Activated CD8-positive, alpha-beta memory T cell treated with anti-CD3 and anti-CD28 coated beads, Interleukin-2, amount 10 ng/mL, durations not matched to agents 7 days and 5 days (primary cell): ENCODE measurements at places on chromosomes 13 and 19.
A peak's percentile ranks its signal among the peaks of the same experiment; 100 is the strongest.

DNA sequence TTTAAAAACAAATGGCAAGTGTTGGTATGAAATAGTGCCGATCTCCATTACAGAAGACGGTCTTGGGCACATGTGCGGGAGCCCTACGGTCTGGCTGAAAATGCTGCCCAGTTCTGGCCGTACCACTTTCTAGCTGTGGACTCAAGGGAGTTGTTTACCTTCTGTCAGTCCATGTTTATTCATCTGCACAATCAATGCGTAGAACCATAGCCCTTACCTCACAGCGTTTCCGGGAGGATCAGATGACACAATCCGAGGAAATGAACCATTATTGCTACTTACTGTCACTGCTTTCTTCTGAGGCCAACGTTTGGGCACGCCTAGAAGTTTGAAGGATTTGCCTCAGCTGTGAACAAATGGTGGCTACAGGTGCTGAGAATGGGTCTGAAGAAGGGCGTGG is 31.2 kb downstream of the GADD45B start:
- peak overlapping the region; percentile 17 for H3K4me3 ChIP-seq
- H3K27ac ChIP-seq: peak overlapping the region; percentile 74
- peaks cover 1% of the 10 kb centered on the region for H3K36me3 ChIP-seq

DNA sequence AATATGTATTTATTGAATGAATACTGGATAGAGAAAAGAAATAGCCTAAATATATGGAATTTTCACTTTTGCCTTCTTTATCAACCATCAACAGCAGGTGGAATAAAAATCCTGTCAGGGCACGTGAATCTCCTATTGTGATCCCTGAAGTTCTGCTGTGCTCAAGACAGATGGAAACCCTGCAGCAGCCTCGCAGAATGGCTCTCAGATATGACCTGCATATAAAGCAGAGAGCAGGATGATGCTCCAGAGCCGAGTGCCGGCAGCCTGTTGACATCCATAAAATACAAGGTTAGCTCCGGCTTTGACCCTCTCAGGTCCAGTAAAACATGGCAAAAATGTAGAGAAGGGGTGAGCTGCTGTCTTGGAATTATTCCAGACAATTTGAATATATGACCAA is 659.3 kb downstream of the DIAPH3 start:
- no peak overlapping the region for H3K27ac ChIP-seq
- no peak for DNase-seq
- no peaks in the 10 kb centered on the region for H3K27me3 ChIP-seq
- no peaks in the 10 kb centered on the region for H3K4me1 ChIP-seq
- H3K36me3 ChIP-seq: no peaks in the 10 kb centered on the region

GRCh38 chr19:6218491-6219146 is 61.2 kb downstream of the MLLT1 start:
- peak overlapping the region; percentile 37 for H3K27ac ChIP-seq
- H3K4me1 ChIP-seq: no peaks in the 10 kb centered on the region
- no peaks in the 10 kb centered on the region for H3K36me3 ChIP-seq
- DNase-seq: peak; percentile 90
- H3K27me3 ChIP-seq: no peaks in the 10 kb centered on the region

DNA sequence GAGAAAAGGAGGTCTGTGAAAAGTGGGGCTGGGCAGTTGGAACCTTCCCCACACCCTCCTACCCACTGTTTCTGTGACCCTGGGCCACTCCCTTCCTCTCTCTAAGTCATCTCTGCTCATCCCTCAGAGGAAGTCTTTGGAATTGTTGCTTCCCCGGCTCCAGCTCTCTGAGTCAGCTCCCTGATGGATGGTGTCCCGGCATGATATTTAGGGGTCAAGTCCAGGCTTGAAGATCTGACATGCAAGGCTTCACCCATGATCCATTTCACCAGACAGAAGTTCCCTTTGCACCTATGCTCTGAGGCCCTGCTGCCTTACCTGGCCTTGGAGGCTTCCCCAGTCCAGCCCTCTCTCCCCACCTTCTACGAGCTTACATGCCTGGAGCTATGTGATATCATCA is 13.3 kb downstream of the EXOC3L2 start:
- H3K4me1 ChIP-seq: peaks cover 5% of the 10 kb centered on the region
- H3K27ac ChIP-seq: no peak overlapping the region
- no peaks in the 10 kb centered on the region for H3K36me3 ChIP-seq
- no peak for DNase-seq

GRCh38 chr13:23899555-23899954 is 2.3 kb upstream of the C1QTNF9B start:
- DNase-seq: peak; percentile 55
- H3K4me3 ChIP-seq: no peak overlapping the region
- peaks cover 38% of the 10 kb centered on the region for H3K27me3 ChIP-seq

DNA sequence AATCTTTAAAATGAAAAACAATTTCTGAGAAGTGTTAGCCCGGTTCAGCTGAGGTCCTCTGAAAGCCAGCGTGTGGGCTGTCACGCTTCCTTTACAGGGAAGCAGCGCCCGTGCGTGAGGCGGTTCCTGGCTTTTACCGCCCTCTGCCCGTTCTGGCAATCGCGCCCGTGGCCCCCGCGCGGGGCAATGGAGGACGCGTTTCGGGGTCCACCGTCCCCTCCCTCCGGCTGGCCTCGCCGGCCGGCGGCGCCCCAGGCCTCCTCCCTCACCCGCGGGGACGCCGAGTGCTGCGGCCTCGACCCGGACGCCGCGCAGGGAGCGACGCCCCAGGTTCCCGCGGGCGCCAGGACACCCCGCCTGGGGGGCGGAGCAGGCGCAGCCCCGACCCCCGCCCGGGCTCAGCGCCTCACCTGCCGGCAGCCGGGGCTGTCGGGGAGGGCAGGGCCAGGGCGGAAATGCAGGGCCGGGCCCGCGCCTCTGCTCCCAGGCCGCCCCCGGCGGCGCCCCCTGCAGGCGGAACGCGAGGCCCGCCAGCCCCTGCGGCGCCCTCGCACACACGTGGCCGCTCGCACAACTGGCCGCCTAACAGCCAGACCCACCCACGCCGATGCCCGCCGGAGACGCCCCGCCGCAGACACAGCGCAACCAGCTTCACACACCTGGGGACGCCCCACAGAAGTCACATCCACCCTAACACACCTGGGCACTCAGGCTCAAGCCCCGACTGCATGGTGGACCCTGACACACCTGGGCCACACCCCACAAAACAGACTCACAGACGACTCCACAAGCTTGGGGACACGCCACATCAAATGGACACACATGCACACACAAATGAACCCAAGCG is at the start of gene GGACT:
TSS of gene GGACT (minus strand) at position 459 of the 847 bp plus-strand sequence. CDS start 56,198 bp downstream, outside the sequence.
- H3K27me3 ChIP-seq: no peaks in the 10 kb centered on the region
- H3K4me3 ChIP-seq: peak within 1 kb of the TSS; percentile 70
- H3K36me3 ChIP-seq: peaks cover 5% of the 10 kb centered on the region
- DNase-seq: peak; percentile 87

DNA sequence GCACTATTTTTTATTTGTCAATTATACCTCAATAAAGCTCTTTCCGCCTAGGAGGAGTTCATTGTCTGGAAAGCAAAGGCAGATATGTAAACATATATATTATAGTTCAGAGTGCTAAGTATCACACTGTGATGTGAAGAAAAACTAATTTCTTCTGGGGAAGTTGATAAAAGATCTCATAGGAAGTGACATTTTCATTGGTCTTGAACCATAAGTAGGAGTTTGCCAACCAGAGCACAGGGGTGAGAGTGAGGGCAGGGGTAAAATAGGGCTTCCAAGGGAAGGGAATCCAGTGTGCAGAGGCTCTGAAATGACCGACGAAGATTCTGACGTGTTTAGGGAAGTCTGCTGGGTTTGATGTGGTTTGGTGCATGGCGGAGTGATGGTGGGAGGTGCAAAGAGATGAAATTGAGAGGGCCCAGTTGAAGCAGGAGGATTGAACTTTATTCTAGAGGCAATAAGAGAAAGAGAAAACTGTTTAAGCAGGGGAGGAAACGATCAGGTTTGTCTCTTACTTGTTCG is 780 bp upstream of the GTF2F2 start:
- H3K4me3 ChIP-seq: no peak overlapping the region
- H3K4me1 ChIP-seq: peaks cover 7% of the 10 kb centered on the region
- H3K27ac ChIP-seq: no peak overlapping the region
- no peaks in the 10 kb centered on the region for H3K27me3 ChIP-seq
- peaks cover 2% of the 10 kb centered on the region for H3K36me3 ChIP-seq

- peak overlapping the region; percentile 73 for H3K4me3 ChIP-seq
- H3K4me1 ChIP-seq: peaks cover 5% of the 10 kb centered on the region
- H3K36me3 ChIP-seq: peaks cover 6% of the 10 kb centered on the region
- DNase-seq: peak; percentile 86
These were observed 4.2 kb downstream of the ADPRHL1 start for GRCh38 chr13:113448885-113449692.

DNA sequence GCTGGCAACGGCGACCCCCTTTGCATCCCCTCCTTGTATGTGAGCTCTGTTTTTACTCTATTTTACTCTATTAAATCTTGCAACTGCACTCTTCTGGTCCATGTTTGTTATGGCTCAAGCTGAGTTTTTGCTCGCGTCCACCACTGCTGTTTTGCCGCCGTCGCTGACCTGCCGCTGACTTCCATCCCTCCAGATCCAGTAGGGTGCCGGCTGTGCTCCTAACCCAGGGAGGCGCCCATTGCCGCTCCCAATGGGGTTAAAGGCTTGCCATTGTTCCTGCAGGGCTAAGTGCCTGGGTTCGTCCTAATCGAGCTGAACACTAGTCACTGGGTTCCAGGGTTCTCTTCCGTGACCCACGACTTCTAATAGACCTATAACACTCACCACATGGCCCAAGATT is 2704.4 kb downstream of the PCDH9 start:
- H3K27ac ChIP-seq: no peak overlapping the region
- H3K4me3 ChIP-seq: no peak overlapping the region
- no peaks in the 10 kb centered on the region for H3K27me3 ChIP-seq
- H3K36me3 ChIP-seq: no peaks in the 10 kb centered on the region
- H3K4me1 ChIP-seq: no peaks in the 10 kb centered on the region

- no peaks in the 10 kb centered on the region for H3K36me3 ChIP-seq
- no peak overlapping the region for H3K27ac ChIP-seq
- no peak overlapping the region for H3K4me3 ChIP-seq
- no peaks in the 10 kb centered on the region for H3K4me1 ChIP-seq
These were observed 813.6 kb upstream of the GPC6 start for GRCh38 chr13:92412996-92413395.

GRCh38 chr19:18496167-18496979 is 25.5 kb downstream of the ELL start:
- peak overlapping the region; percentile 57 for H3K4me3 ChIP-seq
- DNase-seq: peak; percentile 83
- H3K36me3 ChIP-seq: peaks cover 1% of the 10 kb centered on the region
- no peaks in the 10 kb centered on the region for H3K27me3 ChIP-seq
- peaks cover 81% of the 10 kb centered on the region for H3K4me1 ChIP-seq
- H3K27ac ChIP-seq: peak overlapping the region; percentile 95

GRCh38 chr19:35106291-35106583 is 9.4 kb upstream of the FXYD3 start:
- H3K27ac ChIP-seq: no peak overlapping the region
- no peaks in the 10 kb centered on the region for H3K27me3 ChIP-seq
- no peaks in the 10 kb centered on the region for H3K36me3 ChIP-seq
- H3K4me1 ChIP-seq: no peaks in the 10 kb centered on the region

GRCh38 chr19:18543814-18544475 is 572 bp upstream of the FKBP8 start:
- peak overlapping the region; percentile 98 for H3K27ac ChIP-seq
- no peaks in the 10 kb centered on the region for H3K27me3 ChIP-seq
- H3K4me3 ChIP-seq: peak overlapping the region; percentile 88

GRCh38 chr13:50365408-50366391 is 350.5 kb downstream of the KCNRG start:
- peaks cover 63% of the 10 kb centered on the region for H3K4me1 ChIP-seq
- H3K27ac ChIP-seq: peak overlapping the region; percentile 82

GRCh38 chr13:78659732-78660494 is 958 bp upstream of the OBI1 start:
- peak overlapping the region; percentile 91 for H3K27ac ChIP-seq
- peaks cover 12% of the 10 kb centered on the region for H3K36me3 ChIP-seq
- peak overlapping the region; percentile 93 for H3K4me3 ChIP-seq
- H3K27me3 ChIP-seq: no peaks in the 10 kb centered on the region
- peaks cover 49% of the 10 kb centered on the region for H3K4me1 ChIP-seq

GRCh38 chr13:108257248-108257647 is 12.3 kb upstream of the TNFSF13B start:
- no peak overlapping the region for H3K4me3 ChIP-seq
- no peak overlapping the region for H3K27ac ChIP-seq
- DNase-seq: no peak
- no peaks in the 10 kb centered on the region for H3K27me3 ChIP-seq
- H3K36me3 ChIP-seq: peaks cover 3% of the 10 kb centered on the region

GRCh38 chr19:18781047-18781600 is 10.0 kb downstream of the COMP start:
- no peak overlapping the region for H3K4me3 ChIP-seq
- peaks cover 7% of the 10 kb centered on the region for H3K27me3 ChIP-seq
- no peak for DNase-seq
- H3K27ac ChIP-seq: no peak overlapping the region
- H3K4me1 ChIP-seq: peaks cover 8% of the 10 kb centered on the region

- peak overlapping the region; percentile 78 for H3K4me3 ChIP-seq
- H3K4me1 ChIP-seq: peaks cover 54% of the 10 kb centered on the region
- DNase-seq: peak; percentile 90
- H3K27me3 ChIP-seq: no peaks in the 10 kb centered on the region
- H3K36me3 ChIP-seq: peaks cover 27% of the 10 kb centered on the region
These were observed 29.1 kb downstream of the VAV1 start for GRCh38 chr19:6801485-6802086.

- no peak overlapping the region for H3K4me3 ChIP-seq
- peaks cover 52% of the 10 kb centered on the region for H3K27me3 ChIP-seq
- no peak overlapping the region for H3K27ac ChIP-seq
These were observed 29.1 kb upstream of the POP4 start for GRCh38 chr19:29576761-29577648.

DNA sequence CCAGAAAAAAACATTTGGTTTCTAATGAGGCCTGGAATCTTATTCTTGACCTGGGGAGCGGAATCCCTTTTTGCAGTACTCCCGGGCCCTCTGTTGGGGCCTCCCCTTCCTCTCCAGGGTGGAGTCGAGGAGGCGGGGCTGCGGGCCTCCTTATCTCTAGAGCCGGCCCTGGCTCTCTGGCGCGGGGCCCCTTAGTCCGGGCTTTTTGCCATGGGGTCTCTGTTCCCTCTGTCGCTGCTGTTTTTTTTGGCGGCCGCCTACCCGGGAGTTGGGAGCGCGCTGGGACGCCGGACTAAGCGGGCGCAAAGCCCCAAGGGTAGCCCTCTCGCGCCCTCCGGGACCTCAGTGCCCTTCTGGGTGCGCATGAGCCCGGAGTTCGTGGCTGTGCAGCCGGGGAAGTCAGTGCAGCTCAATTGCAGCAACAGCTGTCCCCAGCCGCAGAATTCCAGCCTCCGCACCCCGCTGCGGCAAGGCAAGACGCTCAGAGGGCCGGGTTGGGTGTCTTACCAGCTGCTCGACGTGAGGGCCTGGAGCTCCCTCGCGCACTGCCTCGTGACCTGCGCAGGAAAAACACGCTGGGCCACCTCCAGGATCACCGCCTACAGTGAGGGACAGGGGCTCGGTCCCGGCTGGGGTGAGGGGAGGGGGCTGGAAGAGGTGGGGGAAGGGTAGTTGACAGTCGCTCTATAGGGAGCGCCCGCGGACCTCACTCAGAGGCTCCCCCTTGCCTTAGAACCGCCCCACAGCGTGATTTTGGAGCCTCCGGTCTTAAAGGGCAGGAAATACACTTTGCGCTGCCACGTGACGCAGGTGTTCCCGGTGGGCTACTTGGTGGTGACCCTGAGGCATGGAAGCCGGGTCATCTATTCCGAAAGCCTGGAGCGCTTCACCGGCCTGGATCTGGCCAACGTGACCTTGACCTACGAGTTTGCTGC is at the start of gene ICAM4:
TSS of gene ICAM4 (plus strand) at position 153 of the 935 bp plus-strand sequence. CDS start at position 211, 58 bp downstream.
- peaks cover 61% of the 10 kb centered on the region for H3K4me1 ChIP-seq
- H3K4me3 ChIP-seq: peak within 1 kb of the TSS; percentile 20
- peak; percentile 68 for DNase-seq
- peaks cover 32% of the 10 kb centered on the region for H3K36me3 ChIP-seq
